ENCODE measurements at places on chromosomes 6 and 20.

DNA sequence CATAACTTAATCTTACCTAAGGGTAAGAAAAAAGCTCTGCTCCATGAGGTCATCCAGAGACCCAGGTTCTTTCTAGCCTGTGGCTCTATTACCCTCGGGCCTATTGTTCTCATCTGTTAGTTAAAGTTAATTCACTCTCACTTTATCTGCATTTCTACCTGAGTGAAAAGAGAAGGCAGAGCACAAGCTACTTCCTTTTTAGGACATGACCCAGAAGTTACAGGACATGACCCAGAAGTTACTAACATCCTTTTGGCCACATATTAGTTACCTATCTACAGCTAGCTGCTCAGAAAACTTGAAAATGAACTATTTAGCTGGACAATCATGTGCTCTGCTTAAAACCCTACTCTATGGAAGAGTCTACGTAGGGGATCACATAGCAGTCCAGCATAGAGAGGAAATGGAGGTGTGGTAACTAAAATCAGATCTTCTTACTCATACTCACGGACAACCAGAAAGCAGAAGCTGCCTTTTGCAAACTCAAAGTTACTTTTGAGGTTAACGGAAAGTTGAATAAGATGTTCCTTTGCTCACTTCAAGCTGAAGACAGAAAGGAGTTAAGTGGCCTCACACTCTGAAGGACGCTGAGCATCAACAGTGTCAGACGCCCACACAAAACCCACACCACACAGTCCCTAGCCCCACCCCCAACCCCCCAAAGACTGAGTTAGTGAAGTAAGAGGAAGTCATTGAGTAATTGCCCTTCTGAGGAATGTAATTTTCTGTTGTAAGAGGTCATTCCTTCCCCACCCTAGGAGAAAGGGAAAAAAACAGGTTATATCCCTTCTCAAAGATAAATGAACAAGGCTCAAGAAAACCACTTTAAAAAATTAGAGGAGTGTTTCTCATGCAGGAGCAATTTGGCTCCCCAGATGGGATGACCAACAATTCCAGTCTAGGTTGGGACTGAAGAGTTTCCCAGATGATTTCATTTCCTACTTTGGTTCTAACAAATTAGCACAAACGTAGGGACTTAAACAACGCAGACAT, 45.9 kb upstream of the TAB2 start:
- no peak for DNase-seq

DNA sequence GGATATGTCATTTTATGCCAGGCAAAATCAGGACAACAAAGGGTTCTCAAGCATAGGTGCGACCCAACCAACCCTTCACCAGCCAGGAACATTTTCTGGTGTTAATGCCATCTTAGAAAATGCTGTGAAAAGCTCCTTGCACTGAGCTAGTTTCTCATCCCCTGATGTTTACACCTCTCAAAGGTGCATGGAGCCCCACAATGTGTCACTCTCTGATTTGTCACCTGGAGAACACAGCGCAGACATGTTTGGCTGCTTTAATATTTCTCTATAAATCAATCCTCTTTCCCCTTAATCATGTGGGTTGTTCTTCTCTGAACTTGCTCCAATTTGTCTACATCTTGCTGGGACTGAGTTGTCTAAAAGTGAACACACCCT, 244.3 kb downstream of the TSHZ2 start:
- DNase-seq = no peak

DNA sequence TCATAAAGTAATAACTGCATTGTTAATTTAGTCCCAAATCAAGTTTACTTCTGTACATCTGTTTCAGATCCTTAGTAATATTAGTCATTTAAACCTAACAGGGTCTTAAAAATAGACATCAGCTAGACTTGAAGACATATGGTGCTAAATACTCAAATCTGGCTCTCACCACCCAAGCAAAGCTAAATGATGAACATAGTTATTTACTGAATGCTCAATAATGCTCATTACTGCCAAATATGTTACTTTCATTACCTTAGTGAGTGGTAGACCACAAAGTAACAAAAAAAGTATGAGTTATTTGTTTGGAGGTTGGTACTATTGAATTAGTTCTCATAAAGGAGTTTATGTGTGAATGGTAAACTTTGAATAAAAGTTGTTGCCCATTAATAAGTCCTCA, 502.1 kb downstream of the PKHD1 start:
- no peak for DNase-seq

DNA sequence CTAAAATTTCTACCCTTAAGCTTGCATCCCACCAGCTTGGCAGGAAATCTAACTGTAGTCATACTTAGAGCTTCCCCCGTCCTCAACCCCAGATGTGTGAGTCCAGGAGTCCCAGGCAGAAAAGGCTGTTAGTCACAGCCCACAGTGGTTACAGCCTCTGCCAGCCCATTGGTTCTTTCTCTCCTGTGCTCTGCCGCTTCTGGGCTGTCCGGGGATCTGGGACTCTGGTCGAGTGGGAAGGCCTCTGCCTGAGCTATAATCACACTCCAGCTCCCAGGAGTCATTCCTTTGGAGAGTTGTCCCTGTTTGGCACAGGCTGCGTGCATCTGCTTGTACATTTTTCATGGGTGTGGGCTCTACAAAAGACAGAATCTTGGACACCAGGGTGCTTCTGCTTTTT, 45.6 kb upstream of the FYN start:
- no peak for DNase-seq

GRCh38 chr6:166630462-166630861, 3.4 kb upstream of the RPS6KA2 start:
- no peak for DNase-seq

- DNase-seq = no peak
These were observed 153.4 kb upstream of the HEY2 start for GRCh38 chr6:125596020-125596419.

GRCh38 chr20:62388839-62389600, 2.1 kb downstream of the RPS21 start:
- DNase-seq = no peak

DNA sequence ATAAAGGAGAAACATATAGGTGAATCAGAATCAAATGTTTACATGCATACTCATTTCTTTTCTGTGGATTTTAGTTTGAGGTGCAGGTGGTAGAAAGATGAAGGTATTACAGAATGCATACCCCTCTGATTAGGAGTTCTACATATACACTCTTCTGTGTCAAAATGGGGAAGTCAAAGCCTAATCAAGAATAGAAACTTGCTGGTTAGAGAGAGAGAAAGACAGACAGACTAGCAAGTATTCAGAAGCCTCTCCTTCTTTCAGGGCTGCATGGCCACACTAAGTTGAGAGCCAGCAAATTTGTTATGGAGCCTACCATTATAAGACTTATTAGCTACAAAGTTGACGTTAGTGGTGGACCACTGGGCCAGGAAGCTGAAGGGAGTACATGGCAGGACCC, 358.3 kb upstream of the EYS start:
- no peak for DNase-seq
